Stimulated activated CD8-positive, alpha-beta memory T cell treated with anti-CD3 and anti-CD28 coated beads, Interleukin-7, amount 100 ng/mL, for 1 hour (primary cell): ENCODE measurements at places on chromosomes 2 and 18.

GRCh38 chr2:50443288-50443687 is 588.6 kb downstream of the NRXN1 start:
- no peak for DNase-seq

DNA sequence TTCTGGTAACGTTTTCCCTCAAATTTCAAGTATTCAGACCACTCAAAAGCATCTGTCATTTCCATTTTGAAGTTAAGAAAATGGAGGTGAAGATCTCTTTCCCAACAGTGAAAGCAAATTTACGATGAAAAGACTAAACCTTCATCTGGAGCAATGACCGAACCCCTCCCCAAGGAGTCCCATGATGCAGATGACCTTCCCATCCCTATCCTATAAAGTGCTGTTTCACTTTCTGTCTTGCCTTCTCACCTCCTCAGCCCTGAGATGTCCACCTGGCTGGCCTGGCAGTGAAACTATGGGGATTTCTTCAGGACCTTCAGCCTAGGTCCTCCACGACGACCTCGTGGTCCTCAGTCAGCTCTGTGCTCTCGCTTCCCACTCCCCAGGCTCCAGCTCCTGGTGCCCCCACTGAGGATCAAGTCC is 925 bp upstream of the NPC1 start:
- DNase-seq, result no peak

DNA sequence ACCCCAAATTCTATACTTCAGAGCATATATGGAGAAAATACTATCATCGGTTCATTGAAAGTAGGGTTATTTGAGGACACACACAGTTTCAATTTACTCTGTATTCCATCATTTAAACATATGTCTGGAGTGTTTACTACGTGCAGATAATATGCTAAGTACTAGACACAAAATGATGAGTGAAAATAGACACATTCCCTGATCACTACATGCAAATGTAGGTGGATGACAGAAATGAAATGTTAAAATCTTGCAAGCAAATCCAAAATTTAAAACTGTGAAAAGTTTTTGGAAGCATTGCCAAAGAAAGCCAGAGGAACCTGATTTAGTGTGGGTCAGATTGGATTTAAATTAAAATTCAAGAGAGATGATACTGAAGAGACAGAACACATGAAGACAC is 1106.6 kb downstream of the CBLN2 start:
- DNase-seq, result no peak

DNA sequence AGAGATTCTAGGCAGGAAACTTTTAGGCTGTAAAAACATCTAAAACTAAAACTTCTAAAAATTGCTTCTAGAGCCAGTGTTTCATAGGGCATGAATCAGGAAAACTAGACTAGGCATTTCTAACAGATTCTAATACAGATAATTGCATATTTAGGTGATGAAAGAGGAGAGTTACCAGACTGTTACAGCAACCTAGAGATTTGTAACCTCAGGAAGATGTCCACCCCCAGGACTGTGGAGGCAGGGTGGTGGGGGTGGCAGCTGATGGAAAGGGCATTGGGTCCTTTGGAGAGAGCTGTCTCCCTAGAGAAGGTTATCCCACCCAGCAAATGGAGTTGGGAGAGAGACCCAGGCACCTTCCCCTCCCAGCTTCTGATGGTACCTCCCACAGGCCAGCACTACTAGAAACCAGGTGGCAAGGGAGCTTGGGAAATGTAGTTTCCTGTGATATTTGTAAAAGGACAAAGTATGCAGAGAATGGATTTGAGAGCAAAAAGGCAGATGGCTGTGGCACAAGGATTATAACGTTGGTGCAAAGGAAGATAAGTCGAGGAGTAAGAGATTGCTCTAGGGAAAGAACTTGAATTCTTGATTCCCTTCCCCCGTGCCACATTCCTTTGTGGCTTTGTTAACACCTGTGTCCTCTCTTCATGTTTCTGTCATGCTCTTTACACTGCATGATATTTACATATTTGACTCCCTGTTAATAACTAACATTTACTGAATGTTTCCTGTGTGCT is 75.6 kb upstream of the MGAT5 start:
- DNase-seq, result no peak

DNA sequence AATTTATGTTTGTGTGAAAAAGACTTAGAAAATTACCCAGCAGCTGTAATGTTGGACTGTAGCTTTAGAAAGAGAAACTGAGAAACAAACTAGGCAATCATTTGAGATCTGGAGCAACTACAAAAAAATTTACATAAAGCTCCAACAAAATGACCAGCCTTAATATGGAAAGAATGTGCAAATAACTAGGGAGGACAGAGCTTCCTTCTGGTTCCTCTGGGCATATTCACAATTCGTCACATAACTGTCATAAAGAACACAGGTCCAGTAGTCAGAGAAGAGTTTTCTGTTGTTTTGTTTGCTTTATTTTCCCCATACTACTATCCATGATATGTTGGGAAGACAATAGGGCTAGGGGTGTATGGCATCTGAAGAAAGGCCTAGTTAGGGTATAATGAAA is 416.8 kb upstream of the DSEL start:
- DNase-seq, result no peak

DNA sequence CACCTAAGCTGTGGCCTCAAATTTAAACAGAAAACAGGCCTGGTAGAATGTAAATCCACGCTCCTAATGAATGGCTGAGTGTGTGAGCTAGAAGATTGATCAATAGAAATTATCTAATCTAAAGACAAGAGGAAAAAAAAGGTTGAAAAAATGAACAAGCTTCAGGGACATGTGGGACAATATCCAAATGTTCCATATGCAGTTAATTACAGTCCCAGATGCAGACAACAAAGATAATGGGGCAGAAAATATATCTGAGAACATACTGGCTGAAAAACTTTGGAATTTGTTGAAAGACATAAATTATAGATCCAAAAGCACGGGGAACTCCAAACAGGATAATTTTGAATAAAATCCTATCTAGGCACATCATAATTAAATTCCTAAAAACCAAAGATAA is 186.7 kb upstream of the SIX2 start:
- DNase-seq, result no peak

GRCh38 chr18:76754351-76754750 is 68.0 kb upstream of the ZNF236 start:
- no peak for DNase-seq

DNA sequence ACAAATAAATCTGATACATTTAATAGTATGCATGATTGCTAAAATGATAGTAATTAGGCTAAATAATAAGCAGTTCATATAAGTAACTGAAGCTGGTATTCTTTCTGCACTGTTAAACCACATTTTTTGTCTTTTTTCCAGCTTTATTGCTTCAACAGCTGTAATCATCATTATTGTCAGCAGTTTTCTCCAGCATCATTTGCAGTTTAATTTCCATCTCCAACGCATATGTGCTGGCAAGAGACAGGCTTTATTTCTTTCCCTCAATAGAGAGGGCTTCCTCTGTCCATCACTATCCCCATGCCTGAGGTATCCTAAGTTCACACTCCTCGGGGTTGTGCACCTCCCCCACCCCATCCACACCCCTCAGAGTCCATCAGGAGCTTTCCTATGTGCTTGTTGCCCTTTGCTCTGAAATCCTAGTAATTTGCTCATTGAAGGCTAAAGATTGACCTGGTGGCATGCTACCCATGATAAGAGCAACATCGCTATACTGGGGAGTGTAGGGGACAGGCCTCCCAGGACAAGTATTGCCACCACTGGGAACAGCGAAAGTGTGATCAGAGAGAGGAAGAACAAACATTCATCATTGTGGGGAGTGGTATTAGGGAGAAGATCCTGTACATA is 37.1 kb downstream of the B4GALT6 start:
- no peak for DNase-seq

GRCh38 chr2:69791045-69791444 is 38.4 kb upstream of the GMCL1 start:
- DNase-seq, result no peak

- no peak for DNase-seq
Observed at GRCh38 chr2:220096406-220096805, 469.0 kb downstream of the SLC4A3 start.

GRCh38 chr2:123040506-123040905 is 984.6 kb upstream of the CNTNAP5 start:
- no peak for DNase-seq

DNA sequence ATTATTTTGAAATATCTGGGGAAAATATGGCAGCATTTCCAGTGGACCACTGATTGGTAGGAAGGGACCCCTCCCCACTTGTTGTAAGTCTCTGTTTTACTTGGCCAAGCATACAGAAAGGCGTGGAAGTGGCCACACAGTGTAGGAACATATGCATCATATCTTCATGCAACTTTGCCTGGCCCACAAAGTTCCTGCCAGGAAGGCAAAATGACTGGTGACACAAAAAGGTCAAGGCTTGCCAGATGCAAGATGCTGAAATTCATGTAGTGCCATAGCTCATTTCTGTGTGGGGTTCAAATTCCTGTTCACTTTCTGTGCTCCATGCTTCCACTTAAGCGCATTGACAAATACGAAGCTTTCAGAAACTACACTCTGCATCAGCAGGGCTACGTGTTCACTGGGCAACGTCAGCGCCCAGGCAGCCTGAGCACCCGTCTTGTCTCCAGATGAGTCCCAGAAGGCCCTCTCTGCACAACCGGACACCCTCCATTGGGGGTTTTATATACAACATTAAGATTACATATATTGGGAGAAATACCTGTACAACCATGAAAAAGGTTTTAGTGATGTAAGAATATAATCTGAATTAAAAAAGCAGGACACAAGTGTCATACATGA is 3.6 kb downstream of the DYNC2LI1 start:
- no peak for DNase-seq

GRCh38 chr18:48355276-48356115 is 53.7 kb downstream of the ZBTB7C start:
- no peak for DNase-seq

- no peak for DNase-seq
Observed at GRCh38 chr18:615773-616172, 19.0 kb downstream of the CLUL1 start.

GRCh38 chr2:156009293-156009692 is 323.2 kb downstream of the NR4A2 start:
- DNase-seq, result no peak

GRCh38 chr2:180240774-180241173 is 233.7 kb upstream of the CWC22 start:
- DNase-seq, result no peak

- no peak for DNase-seq
Observed at GRCh38 chr2:116132833-116133232, 1681.7 kb upstream of the DDX18 start.

DNA sequence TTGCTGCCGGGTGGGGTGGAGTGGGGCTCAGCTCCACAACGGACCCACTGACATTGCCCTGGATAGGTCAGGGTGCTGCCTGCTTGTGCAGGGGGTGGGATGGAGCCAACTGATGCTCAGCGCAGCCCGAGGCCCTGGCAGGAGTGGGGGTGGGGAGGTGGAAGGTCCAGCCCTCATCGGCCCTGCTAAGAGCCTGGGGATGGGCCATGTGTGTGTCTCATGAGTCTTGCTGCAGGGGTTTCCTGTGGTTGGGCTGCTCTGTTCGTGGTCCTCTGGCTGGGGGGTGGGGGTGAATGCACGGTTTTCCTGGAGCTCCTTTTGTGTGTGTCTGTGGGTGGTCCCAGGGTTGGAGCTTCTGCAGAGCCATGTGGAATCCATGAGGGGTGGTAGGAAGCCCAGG is 39.4 kb upstream of the GALR1 start:
- no peak for DNase-seq

DNA sequence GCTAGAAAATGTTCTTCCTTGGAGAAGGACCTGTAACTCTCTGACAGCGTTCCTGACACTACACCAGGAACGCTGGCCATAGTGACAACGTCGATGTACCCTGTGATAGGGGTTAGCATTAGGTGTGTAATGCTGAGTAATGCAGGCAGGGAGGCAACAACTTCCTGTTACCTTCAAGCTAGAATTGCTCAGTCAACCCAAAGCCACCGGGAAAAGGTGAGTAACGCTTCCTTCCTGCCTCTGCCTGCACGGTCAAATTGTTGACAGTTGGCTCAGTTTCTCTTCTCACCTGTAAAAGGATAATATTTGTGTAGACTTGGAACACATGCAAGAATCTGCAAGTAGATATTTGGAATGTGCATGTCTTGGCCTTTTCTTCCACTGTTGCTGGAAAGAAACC is 12.7 kb downstream of the FAM110C start:
- no peak for DNase-seq

DNA sequence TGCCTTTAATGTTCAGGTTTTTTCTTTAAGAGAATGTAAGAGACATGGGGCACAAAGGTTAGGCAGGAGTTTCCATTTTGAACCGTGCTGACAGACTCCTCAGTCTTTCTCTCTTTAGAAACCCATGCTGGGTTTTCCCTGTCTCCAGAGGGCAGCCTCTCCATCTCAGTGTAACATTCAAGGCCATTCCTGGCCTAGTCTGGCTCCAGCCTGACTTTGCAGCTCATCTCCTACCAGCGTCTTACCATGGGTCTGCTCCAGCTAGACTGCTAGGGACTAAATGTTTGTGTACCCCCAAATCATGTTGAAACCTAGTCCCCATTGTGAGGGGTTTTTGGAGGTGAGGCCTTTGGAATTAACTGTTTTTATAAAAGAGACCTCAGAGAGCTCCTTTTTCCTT is 9.8 kb upstream of the CLIP4 start:
- DNase-seq, result no peak

DNA sequence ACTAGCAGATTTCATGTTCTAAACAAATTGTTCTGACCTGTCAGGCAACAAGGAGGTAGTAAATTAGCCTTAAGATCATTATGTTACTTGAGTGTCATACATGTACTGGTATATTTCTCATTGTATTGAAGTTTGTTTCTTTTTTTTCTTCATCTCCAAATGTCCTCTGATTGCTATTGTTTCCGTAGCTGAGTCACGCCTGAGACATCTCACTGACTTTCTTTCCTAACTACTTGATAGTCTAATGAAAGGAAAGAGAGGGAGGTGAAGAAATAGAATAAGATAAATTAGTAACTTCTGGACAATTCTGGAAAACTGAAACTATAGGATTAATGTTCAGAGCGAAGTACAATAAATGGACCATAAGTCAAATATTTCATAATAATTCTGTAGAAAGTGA is 1049.9 kb downstream of the TSN start:
- no peak for DNase-seq

GRCh38 chr2:49933711-49934110 is 779.4 kb upstream of the FSHR start:
- no peak for DNase-seq

DNA sequence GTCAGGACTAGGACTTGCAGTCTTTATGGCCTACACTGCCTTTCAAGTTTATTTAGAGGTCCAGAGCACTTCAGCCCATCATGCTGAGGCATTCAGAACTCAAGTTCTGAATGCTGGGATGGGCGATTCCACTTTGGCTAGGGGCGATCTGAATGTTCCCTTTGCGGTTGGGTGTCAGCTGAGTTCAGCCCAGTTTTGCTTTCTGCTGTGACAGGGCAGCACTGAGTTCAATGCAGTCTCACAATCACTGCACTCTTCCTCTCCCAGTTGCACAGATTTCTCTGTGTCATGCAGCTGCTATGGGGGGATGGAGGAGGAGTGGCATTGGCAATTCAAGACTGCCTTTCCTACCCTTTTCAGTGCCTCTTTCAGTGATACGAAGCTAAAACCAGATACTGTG is 1232.0 kb upstream of the FAM98A start:
- no peak for DNase-seq
